Stimulated activated CD8-positive, alpha-beta memory T cell treated with anti-CD3 and anti-CD28 coated beads, Interleukin-7, amount 100 ng/mL, for 24 hours (primary cell): ENCODE measurements at places on chromosomes 16 and 17.

GRCh38 chr17:47967607-47968252 is 3.2 kb upstream of the CDK5RAP3 start:
- no peak for DNase-seq

DNA sequence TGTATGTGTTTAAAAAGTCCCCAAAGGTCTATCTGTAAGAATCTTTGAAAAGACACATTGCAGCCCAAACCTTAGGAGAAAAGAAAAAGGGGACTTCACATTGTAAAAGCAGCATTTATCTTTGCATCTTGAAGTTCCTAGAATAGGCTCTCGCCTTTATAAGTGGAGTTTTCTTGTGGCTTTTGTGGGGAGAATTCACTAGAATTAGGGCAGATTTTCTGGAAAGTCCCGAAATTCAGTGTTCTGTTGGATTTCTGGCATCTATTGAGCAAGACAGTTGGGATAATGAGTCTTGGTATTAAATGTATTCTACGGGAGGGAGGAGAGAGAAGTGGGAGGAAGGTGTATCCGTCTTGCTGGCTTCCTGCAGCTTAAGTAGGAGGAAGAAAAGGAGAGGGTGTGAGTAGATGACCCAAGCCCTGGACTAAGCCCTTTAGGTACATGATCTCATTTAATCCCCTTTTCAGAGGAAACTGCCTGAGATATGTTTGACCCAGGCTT is 62.6 kb downstream of the PRKCA start:
- DNase-seq, result no peak

GRCh38 chr17:44628243-44629188 is 27.8 kb upstream of the MEIOC start:
- no peak for DNase-seq

- no peak for DNase-seq
Measured at GRCh38 chr16:55668340-55669281, 12.8 kb downstream of the SLC6A2 start.

DNA sequence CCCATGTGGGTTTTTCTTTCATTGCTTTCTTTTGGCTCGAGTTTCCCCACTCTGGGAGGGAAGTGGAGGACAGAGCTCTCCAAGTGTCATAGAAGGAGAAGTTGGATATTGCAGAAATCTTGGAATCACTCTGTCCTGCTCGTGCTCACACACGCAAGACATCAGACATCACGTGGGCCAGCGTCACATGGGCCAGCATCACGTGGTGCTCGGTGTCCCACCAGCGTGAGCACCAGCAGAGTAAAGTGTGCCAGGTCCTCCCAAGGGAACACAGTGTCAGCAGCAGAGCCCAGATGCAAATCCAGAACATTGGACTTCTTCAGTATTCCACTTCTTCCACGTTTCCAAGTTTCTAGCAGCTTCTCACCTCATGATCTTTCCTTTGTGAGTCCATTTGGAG is 327.0 kb downstream of the FOXL1 start:
- no peak for DNase-seq

GRCh38 chr17:1122533-1123392 is 57.0 kb downstream of the ABR start:
- DNase-seq, result peak; percentile 81

DNA sequence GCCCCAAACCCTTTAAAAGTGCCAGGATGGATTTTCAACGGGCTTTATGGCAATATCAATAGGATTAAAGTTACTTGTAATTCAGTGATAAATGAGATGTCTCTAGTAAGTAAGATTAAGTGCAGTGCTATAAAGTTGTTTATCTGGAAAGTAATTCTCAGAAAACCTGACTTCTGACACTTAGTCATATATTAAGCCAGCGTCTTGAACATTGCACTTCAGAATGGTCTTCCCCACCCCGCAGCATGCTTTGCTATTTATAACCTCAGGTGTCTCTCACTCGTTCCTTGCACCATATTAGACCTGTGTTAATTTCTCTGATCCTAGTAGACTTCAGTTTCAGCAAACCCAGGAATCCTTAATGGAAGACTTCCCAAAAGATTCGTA is 2.1 kb upstream of the MAF start:
- no peak for DNase-seq

- DNase-seq, result no peak
Measured at GRCh38 chr16:55571191-55571897, 4.9 kb downstream of the CAPNS2 start.

- no peak for DNase-seq
Measured at GRCh38 chr17:70144260-70144846, 25.0 kb upstream of the KCNJ2 start.

DNA sequence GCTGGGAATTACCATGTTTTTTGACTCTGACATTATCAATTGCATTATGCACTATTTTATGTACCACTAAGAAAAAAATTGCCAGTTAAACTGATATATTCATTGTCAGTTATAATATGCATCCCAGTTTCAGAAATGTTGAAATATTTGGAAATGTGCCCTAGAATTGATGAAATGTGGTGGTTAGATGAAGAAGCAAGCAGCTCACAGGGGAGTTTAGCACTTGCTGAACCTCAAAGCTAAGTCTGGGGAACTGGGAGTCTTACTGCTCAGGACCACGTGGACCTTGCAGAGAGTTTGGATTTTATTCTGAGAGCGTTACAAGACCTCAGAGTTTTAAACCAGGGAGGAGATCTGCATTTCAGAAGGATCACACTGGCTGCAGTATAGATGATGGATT is 67.9 kb downstream of the TNRC6C start:
- no peak for DNase-seq

DNA sequence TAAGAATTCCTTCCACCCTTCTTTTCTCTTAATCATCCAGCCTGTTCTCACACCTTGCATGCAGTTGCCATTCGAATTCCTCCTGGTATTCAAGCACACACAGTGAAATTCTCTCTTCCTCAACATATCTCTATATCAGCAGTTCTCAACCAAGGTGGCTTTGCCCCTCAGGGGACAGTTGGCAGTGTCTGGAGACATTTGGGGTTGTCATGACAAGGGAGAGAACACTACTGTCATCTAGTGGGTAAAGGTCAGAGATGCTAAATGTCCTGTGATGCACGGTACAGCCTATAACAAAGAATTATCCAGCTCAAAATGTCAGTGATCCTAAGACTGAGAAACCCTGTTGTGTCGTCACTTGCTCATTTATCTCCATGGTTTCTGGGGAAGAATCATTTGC is 94.8 kb upstream of the CPHXL start:
- DNase-seq, result no peak

DNA sequence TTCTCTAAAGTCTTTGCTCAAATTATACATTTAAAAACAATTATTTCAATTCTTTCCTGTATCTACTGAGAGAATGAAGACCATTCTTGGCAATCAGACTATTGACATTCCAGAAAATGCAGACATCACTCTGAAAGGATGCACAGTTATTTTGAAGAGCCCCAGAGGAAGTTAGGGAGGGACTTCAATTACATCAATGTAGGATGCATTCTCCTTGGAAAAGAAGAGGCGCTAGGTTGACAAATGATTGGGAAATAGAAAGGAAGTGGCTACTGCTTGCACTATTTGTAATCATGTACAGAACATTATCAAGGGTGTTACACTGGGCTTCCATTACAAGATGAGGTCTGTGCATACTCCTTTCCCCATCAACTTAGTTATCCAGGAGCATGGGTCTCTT is 74.3 kb downstream of the SSH2 start:
- no peak for DNase-seq

DNA sequence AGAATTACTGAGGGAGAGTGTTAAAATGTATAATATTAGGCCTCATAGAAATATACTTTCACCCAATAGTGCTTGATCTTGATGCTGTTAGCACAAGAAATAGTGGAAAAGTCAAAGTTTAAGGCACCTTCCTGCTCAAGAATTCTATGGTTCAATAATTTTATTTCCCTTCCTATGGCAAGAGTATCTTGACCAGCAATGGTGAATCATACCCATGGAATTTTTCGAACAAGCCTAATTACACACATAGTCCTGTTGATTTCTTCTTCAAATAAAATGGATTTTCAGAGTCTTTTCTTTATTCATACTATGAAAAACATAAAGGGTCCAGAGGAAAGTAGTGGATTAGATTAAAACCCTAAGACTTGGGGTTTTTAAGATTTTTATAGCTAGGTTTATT is 810.6 kb downstream of the CDH11 start:
- DNase-seq, result no peak

GRCh38 chr17:44972953-44973352 is 4.8 kb upstream of the C1QL1 start:
- DNase-seq, result no peak

GRCh38 chr17:63587770-63588169 is 12.9 kb upstream of the TACO1 start:
- no peak for DNase-seq

GRCh38 chr17:71667661-71668060 is 453.2 kb upstream of the SOX9 start:
- DNase-seq, result no peak

DNA sequence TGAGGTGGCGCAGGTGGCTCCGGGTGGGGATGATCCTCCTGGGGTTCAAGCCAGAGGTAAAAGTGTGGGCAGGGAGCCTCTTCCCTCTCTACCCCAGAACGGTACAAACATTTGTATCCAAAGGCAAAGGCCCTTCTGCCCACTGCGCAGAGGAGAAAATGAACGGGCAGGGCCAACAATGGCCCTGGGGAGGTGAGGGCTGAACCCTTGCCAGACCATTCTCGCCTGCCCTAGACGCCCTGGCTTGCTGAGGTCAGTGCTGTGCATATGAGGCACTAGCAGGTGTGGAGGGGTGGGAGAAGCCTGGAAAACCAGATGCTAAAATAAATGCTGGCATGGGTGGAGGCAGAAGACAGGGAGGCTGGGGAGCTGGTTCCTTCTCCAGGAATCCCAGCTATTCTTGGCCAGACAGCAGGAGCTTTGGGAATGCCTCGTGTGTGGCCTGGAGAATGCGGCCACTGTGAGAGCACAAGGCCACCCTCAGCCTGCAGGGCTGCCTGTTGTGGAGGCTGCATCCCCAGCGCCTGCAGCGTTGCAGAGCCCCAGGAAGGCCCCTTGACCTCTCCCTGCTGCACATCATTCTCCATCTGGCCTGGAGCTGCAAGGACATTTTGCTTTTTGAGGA is 4.5 kb downstream of the C17orf50 start:
- DNase-seq, result no peak

- no peak for DNase-seq
Measured at GRCh38 chr16:595942-596735, 6.3 kb downstream of the RAB40C start.

DNA sequence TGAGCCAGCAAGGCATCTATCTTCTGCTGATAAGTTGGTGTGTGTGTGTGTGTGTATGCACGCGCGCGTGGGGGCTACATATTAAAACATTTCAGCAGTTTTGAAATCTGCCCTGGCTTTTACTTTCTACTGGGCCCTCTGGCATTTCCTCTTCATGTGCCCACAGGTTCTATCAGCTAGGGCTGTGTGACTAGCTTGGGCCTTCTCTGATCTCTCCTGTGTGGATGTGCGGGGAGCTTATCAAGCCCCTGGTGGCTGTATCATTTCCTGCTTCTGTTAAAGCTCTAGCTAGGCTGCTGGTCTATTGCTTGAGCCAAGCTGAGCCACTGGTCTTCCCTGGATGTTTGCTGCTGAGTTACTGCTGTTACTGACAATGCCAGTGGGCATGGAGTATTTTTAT is 132.5 kb downstream of the AATF start:
- no peak for DNase-seq

DNA sequence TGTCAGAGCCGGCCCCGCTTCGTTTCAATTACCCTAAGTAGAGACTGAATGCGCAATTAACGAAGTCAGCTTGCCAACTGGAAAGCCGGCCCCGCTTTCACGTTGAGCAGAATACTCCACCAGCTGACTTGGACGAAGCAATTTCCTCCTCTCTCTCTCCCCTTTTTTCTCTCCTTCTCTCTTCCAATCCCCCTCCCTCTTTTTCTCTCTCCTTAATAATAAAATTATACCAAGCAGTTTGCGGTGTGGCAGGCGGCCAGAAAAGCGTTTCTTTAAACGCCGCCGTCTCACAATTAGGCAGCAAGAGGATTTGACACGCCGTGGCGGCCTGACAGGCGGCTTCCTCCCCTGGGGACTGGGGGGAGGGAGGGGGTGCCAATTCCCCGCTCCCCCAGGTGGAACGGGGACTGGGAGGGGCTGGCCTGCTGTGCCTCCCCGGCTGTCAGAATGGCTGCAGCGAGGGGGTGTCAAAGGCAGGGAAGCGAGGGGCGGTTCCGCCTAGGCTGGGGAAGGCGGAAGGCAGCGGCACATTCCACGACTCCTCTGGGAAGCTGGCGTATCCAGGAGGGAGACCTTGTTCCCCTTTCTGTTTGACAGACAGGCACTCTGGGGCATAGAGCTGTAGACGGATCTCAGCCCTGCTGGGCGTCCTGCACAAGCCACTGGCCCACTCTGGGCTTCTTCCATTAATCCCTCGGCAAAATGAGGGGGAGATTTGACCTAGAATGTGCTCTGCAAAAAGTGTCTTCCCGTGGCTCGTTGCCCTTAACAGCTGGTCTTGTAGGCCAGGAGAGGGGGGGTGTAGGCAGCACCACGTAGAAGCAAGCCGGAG is 52.7 kb downstream of the SREBF1 start:
- DNase-seq, result no peak

- DNase-seq, result no peak
Measured at GRCh38 chr16:48539485-48540221, 70.3 kb downstream of the N4BP1 start.

- no peak for DNase-seq
Measured at GRCh38 chr16:14399378-14400284, 230.4 kb downstream of the PARN start.

DNA sequence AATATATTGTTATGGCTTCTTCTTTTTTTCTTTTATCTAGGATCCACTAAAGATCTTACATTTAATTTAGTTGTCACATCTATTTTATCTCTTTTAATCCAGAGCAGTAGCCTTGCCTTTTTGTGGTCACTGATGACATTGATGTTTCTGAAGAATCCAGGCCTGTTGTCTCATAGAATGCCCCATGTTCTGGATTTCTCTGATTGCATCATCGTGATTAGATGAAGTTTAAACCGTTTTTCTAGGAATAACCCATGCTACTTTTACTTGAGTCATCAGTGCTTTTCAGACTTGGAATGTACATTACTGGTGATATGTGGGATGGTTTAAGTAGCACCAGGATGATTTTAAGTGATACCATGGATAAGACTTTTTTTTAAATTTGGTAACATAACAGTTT is 106.4 kb upstream of the CES5A start:
- no peak for DNase-seq

- DNase-seq, result no peak
Measured at GRCh38 chr16:75931043-75931442, 204.8 kb upstream of the CPHXL start.

GRCh38 chr17:82287868-82288801 is 14.6 kb upstream of the CSNK1D start:
- no peak for DNase-seq
